Heart right ventricle (tissue), 16 donors: ENCODE measurements at places on chromosomes 6 and 20.
A peak's percentile ranks its signal among the peaks of the same experiment; 100 is the strongest.

DNA sequence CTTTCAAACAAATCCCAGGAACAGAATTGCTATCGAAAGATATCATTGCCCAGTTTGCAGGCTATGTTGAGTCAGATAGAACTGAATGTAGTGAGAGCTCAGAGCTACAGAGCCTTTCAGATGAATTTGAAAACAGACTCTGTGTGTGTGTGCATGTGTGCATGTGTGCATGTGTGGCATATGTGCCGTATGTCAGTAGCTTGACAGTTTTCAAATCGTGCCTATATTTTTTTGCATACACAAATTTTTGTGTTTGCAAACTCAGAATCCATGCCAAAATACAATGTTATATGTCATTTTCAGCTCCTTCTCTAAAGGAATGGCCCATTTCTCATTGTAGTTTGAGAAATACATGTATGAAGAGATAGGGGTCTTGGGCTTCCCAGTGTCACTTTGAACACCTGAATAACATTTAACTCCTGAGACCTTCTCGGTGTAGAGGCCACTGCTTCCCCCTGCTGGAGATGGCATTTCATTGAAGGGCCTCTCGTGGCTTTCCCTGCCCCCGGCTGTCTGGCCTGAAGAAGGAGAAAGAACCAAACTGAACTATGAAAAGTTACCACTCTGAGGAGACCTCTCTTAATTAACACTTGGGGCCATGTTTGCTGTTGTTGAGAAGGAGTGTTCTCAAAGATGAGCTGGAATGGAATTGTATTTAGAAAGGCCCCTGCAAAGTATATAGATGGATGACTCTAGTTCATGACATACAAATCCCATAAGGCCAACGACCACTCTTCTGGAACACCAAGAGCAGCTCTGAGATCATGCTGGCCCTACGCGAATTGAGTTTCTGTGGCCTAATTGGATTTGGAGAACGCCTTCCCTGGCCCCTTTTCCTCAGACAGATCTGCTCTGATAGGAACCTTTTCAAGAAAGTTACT lies 58.7 kb downstream of the VAPB start:
- no peak for DNase-seq

- no peak for DNase-seq
Measured at GRCh38 chr20:38267296-38267695, 6.8 kb upstream of the KIAA1755 start.

DNA sequence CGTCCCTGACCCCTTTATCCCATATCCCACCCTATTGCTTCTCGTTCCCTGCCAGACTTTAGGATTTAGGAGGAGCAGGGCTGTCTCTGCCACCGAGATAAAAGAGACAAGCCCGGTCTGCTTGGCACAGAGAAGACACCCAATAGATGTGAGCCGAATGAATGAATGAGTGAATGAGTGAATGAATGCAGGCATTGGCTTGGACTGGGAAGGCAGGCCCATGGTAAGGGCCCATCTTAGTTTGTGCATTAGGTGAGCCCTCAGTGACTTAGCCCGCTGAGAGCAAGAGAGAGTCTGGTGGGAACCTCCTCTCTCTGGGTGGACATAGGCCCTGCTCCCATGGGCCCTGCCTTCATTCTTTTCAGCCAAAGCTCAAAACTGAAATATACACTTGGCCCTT lies 879 bp upstream of the BPIFB6 start:
- no peak for DNase-seq

DNA sequence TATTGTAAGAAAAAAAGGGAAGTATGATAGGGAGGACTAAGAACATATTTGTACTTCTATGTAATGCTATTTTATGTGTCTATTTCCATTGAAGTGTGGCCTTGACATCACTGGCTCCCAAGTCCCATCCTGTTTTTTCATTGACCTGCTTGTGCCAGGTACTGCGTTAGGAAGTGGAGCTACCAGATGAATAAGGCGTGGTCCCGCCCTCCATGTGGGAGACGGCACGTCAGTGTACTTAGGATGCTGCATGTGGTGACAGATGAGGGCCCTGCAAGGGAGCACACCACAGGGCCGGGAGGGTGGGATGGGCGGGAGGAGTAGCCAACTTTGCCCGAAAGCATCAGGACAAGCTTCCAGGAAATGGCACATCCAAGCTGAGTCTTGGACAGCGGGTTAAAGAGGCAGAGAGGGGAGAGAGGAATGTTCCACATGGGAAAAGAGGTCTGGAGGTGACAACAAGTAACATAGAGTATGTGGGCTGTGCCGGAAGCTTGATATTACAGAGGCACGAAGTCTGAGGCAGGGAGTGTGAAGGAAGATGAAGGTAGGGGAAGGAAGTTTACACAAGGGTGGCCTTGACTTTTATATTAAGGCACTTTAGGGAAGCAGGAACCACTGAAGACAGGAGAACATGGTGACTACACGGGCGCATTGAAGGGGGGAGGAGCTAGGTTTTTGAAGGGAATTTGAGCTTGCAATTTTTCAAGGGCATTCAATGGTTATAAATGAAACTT lies 140.6 kb downstream of the MTHFD1L start:
- DNase-seq, result no peak

DNA sequence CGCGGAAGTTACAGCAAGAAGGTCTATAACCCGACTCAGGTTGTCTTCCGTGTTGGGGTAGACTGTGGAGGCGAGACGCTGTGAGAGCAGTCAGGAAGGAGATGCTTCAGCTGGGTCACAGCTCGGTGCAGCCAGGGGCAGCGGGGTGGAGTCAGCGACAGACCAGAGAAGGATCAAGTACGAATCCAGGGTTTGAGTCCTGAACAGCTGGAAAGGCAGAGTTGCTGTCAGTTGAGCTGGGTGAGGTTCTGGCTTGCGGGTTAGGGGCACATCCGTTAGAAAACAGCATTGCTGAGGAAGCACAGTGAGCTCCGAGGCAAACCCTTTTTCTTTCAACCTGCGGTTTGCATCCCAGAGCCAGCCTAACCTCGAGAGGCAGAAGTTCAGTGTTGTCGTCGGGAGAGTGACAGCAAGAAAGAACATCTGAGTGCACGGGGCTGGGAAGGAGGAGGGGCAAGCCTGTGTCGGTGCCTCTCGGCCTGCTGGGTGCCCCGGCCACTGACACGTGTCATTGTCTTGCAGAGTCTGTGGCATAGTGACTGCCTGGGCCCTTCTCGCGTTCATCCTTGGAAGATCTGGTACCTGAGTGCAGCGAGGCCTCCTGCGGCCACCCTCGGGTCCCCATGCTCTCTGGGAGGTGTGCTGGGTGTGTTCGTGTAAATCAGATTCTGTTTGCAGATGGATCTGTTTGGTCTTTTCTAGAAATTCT lies 20.0 kb downstream of the PNLDC1 start:
- no peak for DNase-seq

DNA sequence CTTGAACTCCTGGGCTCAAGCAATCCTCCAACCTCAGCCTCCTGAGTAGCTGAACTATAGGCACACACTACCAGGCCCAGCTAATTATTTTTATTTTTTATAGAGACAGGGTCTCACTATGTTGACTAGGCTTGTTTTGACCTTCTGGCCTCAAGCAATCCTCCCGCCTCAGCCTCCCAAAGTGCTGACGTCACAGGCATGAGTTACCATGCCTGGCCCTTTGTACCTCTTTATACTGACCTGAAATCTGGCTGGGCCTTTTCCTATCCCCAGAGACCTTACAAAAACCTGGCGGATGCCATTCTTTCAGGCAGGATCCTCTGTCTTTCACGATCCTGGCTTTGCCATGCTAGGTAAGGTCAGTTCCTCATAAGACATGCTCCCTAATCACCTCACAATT lies 11.5 kb downstream of the WFDC3 start:
- no peak for DNase-seq

DNA sequence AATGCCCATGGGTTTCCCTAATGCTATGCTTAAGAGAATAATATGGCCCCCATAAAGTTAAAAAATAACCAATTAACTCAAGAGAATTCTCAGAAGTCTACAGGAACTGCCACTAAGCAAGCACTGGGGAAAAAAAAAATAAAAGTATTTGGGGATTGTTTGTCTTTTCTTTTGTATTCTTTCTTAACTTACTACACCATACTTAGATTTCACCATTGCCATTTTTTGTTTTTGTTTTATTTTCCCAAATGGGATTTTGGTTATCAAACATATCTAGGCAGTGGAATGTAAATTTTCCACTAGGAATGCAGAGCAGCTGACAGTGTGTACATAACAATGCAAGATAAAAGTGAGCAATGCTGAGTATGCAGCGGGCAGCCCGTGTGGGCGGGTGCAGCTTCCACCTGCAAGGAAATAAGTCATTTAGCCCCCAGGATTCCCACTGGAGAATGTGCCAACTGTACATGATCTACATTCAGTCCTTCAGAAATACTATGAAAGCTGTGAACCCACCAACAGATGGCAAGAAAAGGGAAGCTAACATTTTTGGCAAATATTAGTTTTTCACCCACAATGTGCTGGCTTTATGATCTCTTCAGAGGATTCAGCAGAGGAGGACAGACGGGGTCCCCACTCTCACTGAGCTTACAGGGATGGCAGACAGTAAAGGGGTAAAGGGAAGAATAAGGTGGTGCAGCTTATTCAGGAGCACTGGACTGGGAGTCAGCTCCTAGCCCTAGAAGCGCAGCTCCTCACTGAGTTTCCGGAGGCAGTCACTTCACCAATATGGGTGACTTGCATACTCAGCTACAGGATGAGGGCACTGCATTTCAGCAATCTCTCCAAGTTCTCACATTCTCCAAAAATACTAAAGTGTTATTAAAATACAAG lies 44.4 kb downstream of the DCDC2 start:
- DNase-seq, result no peak

GRCh38 chr20:16167423-16168130 lies 405.7 kb downstream of the KIF16B start:
- no peak for DNase-seq

DNA sequence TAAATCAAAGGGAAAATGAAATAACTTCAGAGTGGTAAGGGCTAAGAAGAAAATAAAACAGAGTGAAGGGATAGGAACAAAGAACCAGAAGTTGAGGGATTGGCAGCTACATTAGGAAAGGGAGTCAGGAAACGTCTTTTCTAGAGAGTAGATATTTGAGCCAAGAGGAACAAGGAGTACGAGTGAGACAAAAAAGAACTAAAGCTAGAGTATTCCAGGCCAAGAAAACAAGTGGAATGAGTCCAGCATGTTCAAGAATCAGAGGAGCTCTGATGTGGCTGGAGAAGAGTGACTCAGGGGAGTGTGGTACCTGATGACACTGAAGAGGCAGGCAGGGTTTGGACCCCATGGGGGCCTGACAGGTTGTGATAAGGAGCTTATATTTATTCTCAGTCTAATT lies 66.3 kb downstream of the CEP162 start:
- no peak for DNase-seq

DNA sequence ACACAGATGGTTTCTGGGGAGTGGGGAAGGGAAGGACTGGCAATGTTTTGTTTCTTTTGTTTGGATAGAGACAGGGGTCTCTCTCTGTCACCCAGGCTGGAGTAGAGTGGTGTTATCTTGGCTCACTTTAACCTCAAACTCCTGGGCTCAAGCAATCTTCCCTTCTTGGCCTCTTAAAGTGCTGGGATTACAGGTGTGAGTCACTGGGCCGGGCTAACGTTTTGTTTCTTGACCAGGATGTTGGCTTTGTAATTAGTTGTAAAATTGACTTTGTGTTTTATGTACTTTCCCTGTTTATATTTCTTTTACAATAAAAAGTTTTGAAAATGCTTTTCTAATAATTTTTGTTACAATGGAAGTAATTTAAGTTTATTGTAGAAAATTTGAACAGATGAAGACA lies 10.9 kb downstream of the SPATS1 start:
- DNase-seq, result no peak

- DNase-seq, result peak; percentile 77
Measured at GRCh38 chr20:41141153-41141815, 3.9 kb downstream of the PLCG1 start.

DNA sequence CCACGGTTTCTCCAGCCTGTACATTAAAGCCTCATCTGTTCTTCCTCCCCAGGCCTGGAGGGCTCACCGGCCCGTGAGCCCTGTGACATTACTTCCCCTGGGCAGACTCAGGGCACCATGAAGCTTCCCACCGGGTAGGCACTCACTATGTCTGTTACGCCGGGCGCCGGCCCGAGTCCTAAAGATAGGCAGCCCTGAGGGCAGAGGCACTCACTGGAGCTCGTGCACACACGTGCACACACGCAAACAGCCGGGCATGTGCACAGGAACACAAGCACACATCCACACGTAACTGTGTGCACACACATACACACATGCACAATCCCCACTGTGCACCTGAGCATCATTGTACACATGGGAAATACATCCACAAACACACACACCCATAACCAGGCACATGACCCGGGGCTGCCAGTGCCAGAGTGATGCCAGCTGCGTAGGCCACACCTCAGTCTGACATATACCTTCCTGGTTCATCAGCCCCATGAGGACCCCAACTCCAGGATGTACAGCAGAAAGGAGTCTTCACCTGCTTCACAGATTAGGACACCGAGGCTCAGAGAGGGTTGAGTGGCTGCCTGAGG lies 83.7 kb downstream of the YTHDF1 start:
- peak; percentile 6 for DNase-seq

DNA sequence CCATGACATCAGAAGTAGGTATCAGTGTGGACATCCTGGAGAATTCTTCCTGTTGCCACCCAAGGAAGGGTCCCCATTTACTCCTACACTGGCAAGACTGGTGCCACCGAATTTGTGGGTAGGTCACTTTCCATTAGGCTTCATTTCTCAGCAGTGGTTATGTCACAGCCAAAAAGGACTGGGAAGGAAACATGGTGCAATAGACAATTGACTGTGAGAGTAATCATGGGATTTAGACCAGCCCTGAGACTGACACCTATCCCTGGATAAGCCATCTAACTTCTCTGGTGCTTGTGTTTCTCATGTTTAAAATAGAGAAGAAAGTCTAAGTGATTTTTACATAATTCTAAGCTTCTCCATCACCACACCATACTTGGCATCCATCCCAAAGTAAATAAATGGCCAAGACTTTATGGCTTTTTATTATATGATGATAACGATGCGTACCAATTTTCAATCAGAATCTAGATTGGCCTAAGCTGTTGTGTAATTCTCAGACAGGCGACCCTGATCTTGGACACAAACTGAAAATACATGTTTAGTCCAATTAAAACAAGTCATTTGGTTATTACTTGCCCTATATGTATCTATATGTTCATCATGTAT lies 10.2 kb downstream of the SMPDL3A start:
- DNase-seq, result no peak

GRCh38 chr6:34246563-34247391 lies 2.0 kb downstream of the SMIM29 start:
- DNase-seq, result no peak
